Retina (tissue), 1 donor: ENCODE measurements at places on chromosomes 2 and 18.
A peak's percentile ranks its signal among the peaks of the same experiment; 100 is the strongest.

- no peak for DNase-seq
These were observed 268.5 kb downstream of the ICOS start for GRCh38 chr2:204205082-204205481.

GRCh38 chr2:9646196-9647030 lies 15.6 kb upstream of the YWHAQ start:
- DNase-seq = no peak

- no peak for DNase-seq
These were observed 486.4 kb downstream of the DSC3 start for GRCh38 chr18:30556112-30556511.

GRCh38 chr2:33215983-33216382 lies 260.5 kb upstream of the RASGRP3 start:
- no peak for DNase-seq

DNA sequence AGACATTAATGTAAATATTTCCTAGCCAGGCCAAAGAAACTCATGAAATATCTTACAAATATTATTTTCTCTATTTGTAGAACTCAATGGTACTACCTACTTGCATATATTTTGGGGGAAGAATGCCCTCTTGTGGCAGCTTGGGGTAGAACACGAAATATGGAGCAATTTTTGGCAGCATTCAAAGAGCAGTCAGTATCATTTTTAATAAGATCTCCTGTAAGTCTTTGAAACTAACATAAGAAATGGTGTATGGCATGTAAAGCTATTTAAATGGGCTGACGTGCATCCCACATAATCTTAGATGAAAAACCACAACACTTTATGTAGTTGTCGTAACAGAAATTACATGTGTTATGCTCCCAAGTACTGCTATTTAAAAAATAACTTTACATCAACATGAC lies 62.3 kb upstream of the CCDC195 start:
- DNase-seq = peak; percentile 57

- no peak for DNase-seq
These were observed 263.6 kb downstream of the DYSF start for GRCh38 chr2:71716697-71717624.

DNA sequence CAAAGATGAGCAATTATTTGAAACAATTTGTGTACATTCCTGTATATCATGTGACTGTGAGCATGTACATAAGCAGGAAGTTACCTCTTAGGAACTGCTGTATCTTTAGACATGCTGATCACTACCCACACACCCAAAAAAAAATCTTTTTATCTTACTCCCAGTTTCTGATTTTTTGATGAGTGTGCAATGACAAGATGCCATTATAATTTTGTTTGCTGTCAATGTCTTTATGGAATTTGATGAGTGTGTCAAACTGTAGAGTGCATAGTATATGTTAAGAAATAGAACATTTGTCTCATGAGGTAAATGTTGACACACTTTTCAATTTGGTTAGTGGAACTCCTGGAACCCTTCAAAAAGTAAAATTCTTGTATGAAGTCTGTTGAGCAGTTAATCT lies 84.0 kb upstream of the TMEFF2 start:
- DNase-seq = no peak

DNA sequence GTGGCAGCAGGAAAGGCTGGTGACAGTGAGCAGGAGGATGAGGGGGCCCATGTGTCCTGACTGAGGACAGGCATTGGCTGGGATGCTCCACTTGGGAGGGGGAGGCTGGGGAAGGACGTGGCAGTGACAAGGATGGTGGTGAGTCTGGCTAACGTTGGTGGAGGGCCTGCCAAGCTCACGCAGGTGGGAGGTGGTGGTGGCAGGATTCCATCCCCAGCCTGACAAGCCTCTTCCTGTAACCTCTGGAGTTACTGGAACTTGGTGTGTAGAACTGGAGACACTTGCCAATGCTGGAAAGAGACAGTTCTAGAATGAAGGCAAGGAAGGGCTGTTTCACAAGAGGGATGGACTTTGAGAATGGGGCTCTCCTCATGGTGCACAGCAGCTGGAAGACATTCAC lies 8.2 kb downstream of the PROM2 start:
- DNase-seq = no peak

DNA sequence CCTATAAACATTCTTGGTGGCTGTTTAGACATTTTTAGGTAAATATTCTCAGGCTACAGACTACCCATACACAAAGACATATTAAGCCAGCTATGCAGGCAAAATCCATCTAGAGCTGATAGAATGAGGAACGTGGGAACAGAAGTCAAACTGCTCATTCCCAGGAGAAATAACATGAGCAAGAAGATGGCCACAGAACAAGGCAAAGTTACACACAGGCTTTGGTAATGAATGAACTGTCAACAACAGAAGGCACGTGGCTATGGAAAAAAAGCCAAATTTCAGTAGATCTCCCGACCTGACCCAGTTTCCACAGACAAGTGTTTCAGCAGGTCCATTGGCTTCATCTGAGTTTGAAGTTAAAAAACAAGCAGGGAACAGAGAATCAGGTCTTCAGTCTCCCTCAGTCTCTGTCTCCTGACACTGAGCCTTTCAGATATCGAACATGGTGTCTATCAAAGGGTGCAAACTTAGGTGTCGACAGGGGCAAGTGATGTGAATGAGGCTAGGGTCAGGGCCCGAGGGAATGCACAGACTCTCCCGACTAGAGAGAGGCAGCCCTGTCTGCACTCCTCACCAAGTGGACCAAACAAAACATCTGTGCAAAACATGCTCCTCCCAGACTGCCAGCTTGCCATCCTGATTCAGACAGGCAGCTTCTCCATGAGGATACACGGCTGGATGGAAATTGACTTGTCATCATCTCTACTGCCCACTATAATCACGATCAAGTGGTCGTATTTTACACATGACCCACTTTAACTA lies 25.9 kb downstream of the SIGLEC15 start:
- peak; percentile 57 for DNase-seq
